ENCODE measurements at places on chromosomes 12 and 14.

- DNase-seq = no peak
Observed at GRCh38 chr12:117097159-117097558, 2.1 kb downstream of the TESC start.

DNA sequence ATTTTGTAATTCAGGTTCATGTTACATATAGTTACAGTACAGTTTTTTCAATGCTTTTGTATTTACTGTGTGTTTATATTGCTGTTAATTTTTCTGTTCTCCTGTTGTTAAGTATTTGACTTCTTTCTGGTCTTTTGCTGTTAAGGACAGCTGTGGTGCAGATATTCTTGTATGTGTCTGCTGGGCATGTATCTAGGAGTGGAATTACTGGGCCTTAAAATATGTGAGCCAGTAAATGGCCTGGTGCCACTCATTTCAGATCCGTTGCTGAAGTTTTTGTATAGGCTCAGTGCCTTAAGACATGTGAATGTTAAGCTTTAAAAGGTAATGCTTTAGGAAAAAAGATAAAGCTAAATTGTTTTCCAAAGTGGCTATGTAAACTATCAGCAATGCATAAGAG lies 87.3 kb downstream of the TTLL5 start:
- DNase-seq = no peak

DNA sequence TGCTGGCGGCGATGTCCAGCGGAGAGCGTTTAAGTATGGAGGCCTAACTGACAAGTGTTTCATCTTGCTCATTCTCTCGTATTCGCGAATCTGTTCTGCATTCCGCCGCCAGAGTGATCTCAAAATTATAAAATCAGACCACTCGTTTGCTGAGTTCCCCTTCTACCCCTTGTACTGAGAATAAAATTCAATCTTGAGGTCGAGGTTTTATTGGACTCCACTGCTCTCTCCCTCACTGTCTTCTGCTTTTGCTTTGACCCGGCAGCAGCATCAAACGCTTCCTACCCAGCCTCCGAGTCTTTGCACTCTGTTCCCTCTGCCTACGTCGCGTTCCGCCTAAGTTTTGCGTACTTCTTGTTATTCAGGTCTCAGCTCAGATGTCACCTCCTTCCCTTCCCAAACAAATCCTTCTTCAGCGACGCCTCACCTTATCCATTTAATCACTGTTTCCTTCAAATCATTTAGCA lies 462 bp downstream of the KNTC1 start:
- peak; percentile 19 for DNase-seq

GRCh38 chr12:68392376-68392775 lies 60.2 kb upstream of the MDM1 start:
- DNase-seq = no peak

DNA sequence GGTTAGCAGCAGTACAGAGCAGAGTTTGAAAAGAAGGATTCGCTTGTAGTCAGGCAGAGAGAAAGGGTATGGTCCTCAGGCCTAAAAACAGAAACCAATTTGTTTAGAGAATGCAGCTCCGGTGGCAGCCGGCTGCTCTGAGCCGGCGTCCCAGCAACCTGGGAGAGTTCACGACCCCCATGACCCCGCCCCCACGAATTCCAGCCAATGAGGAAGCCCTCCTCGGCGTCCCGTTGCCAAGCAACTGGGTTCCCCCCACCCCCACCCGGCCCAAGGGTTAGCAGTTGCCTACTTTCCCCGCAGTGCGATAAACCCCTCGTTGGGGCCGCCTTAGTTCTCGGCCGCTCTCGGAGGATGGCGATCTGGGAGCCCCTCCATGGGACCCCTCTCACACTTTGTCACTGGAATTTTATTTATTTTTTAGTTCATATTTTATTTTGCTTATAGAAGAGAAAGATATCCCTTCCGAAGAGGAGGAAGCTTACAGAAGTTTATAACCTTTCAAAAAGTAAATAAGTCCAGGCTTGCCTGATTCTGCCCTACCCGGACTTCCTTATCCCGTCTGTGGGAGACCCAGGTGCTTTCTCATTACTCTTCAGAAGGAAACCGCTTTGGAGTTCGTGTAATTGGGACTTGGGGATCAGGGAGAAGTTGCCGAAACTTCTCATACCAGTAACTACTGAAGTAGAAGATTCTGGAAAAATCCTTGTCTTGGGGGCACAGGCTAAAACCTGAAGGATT lies at the start of gene CCDC60:
Gene CCDC60, plus strand, starts transcription at position 300 of the 741 bp plus-strand sequence. CDS start 448 bp downstream, outside the sequence.
- DNase-seq = no peak

DNA sequence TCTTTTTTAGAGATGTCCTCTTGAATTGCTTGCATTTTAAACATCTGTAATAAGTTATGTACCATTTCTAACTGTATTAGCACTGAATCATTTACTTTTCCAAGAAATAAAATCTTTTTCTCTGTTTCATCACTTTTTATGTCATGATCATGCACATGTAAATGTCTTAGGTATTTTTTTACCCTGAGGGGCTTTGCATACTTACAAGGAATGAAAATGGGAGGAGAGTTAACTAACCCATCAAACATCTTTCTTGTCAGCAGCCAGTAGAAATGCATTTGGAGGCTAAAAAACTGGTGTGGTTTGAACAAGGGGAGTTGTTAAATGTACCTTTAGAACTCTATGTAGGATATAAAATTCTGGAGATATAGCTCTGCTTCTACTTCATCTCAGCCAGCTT lies 1080.3 kb downstream of the GALC start:
- DNase-seq = no peak

- DNase-seq = no peak
Observed at GRCh38 chr12:112868459-112869041, 38.2 kb upstream of the OAS1 start.

DNA sequence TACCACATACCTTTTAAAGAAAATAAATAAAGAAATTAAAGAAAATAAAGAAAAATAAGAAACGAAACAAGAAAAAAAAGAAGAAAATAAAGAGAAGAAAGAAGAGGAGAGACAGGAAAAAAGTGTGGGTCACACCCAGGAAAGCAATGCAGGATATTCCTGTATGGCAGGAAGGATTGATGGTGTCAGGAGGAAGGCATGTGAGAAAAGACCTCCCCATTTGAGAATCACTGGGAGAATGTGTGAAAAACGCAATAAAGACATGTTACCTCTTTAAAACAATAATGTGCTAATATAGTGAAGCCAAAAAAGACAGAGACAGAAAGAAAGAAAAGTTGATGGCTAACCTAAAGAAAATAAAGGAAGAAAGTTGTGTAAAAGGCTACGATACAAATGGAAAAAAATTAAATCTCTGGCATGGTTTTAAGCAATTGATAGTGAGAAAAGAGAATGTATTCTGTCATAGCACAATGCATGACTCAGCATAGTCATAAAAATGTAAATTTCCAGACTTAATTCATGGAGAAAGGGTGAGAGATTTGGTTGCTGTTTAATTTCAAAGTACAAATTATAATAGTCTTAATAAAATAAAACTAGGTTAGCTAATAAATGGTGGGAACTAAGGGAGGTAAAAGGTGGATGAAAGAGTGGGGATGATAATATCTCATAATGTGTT lies 24.3 kb upstream of the FOXG1 start:
- no peak for DNase-seq

- DNase-seq = no peak
Observed at GRCh38 chr14:87161502-87161901, 831.5 kb downstream of the GALC start.

DNA sequence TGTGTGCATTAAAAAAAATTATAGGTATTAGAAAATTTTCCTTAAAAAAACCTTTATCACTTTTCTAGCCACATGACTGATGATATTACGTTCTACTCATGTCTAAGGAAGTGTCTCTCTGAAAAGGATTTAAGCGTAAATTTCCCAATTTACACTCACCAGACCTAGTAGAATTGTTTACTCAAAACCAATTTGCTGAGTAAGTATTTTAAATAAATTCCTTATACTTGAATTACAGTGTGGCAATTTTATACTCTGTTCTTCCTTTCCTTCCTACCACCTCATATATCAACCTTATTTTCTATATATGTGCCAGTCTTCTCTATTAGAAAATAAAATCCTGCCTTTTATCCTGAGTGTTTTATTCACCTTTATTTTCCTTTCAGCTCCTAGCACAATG lies 1035.1 kb downstream of the TRHDE start:
- DNase-seq = no peak

DNA sequence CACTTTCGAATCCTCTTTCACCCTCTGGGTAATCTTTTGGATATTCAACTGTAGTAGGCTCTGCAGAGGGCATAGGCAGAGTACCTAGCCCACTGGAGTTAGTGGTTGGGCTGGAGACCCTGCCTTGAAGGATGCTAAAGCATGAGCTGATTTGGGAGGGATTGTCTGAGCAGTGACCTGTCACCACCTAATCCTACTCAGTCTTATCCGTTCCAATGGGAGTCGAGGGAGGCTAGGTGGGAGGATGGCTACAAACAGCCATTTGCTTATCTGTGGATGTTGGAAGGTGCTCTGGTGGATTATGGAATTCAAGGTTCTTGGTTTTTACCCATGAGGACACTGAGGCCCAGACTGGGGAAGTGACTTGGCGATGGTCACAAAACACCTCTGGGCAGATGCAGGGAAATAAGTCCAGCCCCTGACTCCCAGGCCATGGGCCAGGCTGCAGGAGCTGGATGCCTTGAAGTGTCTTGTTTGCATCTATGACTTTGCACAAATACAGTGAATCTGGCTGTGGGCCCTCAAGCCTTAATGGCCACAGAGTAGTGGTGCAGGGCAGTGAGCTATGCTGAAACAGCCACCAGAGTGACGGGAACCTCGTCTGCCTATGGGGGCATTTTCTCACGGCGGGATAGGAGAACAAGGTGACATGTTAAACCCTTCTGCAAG lies 3.7 kb downstream of the KMT5A start:
- no peak for DNase-seq
